Stimulated activated naive CD4-positive, alpha-beta T cell treated with Interleukin-2 at 50 U/mL for 16 hours (primary cell): ENCODE measurements at places on chromosomes 6 and 20.

DNA sequence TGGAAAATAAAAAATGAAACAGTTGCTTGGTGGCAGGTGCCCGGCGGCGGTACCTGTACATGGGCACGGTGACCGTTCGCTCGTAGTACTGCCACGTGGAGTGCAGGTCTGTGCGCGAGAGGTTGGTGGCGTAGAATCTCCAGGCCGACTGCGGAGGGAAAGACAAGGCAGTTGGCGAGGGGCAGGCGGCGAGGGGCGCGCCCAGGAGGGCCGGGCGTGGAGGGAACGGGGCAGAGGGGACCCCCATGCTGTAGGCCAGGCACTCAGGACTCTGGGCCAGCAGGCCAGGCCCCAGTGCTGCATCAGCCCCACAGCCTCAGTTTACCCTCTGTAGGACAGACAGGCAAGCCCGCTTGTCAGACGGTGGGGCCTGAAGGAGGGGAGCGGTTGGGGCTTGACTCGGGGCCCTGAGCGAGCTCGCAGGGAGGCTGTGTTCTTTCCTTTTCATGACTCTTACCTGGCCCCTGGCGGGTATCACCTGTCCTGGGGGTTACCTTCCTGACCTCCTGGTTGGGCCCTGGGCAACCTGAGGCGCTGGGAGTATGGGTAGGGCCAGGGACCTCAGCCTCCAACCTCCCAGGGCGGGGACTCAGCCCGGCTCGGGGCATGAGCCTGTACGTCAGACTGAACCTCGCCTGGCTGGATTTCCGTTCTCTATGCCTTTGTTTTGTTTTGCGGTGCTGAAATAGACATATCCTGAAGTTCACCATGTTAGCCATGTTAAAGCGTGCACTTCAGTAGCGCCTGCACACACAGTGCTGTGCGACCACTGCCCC, 38.5 kb downstream of the KCNQ2 start:
- no peak for DNase-seq

DNA sequence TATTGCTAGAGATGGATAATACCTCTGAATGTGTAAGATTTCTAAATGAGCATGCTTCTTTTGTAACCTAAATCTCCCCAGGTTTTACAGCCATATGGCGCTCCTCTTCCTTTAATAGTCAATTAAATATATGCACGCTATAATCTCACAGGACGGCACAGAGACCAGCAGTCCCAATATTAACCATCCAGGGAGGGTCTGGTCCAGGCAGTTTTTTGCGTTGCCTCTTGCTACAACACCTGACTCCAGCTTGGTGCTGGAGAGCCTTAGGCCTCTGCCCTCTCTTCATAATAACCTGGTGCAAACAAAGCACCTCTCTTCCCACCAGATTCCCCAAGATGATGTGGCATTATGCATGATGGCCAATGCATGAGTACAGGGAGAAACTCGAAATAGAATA, 183.4 kb downstream of the LY86 start:
- no peak for DNase-seq

DNA sequence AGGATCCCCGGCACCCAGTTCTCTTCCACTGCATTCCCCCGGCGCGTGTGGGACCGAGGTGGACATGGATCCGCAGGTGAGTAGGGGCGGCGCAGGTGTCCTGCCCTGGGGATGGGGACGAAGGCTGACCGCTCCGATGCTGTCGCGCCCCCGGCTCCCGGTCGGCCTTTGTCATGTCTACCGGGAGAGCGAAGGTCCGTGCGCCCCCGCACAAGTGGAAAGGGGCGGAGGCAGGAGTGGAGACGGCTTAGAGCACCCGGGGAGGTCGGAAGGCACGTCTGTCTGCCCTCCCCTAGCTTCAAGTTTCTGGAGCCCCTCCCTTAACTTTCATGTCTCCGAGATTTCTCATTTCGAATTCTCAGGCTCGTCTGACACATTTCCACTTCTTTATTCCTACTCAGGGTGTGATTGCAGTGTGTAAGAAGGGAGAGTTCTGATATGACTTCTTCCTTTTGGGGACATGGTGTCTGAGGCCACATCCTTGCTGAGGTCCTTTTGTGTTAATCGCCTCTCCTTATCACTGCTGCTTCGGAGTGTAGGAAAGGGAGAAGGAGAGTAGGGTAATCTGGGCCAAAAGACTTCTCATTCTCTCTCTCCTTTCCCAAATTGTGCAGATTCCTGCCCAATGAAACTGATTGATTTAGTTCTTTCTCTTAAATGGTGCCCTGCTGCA, 435 bp downstream of the KIFC1 start:
- DNase-seq, result no peak

- DNase-seq, result no peak
These were observed 591.4 kb downstream of the RNF144B start for GRCh38 chr6:18978337-18979128.

DNA sequence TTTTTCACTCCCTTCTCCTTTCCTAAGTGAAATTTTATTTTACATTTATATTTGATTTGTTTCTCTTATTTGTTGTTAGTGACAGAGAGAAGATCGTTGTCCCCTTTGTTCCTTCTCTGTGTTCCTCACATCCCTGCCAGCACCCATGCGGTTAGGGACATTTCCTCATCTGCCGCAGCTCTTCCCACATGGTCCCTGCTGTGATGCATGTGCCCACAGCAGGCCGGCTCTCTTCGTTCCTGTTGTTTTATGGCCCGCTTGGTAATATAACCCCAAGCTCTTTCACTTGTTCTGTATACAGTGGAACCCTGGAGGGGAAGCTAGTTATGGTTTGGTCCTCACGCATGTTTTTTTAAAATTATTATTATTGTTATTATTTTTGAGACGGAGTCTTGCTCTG, 23.6 kb downstream of the DTD1 start:
- no peak for DNase-seq

- no peak for DNase-seq
These were observed 383.8 kb downstream of the TFAP2A start for GRCh38 chr6:10030942-10031537.

DNA sequence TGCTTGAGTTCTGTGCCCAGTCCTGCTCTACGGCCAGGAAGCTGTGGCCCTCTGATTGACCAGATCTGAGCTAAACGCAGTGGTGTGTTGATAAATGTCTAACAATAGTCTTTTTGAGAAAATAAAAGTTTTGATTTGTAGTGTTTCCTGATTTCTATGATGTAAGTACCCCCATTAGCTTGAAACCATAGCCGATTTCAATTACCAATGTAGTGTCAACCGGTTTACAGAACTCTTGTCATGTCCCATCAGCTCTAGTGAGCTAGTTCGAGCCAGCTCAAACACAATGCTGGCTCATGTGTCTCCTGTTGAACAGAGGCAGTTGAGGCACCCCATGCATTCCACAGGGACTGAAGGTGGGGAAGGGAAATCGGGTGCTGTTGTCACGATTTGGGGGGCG, 56.7 kb upstream of the ZMYND8 start:
- no peak for DNase-seq

DNA sequence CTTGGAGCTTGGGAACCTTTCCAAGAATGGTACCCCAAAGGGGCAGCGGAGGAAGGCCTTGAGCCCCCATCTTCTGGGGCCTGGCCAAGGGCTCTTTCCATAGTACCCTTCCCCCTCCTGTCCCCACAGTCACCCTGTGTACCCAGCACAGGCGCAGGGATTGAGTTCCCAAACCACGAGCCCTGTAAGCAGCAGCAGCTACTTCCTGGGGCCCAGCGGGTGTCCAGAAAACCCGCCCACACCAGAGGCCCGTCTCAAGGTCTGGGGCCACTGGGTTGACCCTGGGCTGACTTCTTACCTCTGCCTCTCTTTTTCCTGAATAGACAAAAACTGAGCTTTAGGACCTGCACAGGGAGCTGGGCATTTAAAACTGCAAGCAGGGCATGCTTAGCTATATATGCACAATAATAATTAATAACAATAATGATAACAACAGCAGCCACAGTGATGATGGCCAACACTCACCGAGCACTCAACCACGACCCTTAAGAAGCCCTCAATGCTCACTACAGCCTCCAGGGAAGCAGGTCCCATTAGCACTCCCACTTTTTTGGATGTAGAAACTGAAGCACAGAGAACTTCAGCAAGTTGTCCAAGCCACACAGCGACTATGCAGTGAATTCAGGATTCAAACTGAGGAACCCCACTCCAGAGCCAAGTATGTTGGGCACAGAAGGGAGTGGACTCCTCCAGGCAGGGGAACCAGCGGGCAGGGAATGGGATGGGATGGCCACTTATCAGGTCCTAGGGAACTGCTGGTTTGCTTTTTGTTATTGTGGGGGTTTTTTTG, 14.5 kb downstream of the NOL4L start:
- DNase-seq, result no peak

DNA sequence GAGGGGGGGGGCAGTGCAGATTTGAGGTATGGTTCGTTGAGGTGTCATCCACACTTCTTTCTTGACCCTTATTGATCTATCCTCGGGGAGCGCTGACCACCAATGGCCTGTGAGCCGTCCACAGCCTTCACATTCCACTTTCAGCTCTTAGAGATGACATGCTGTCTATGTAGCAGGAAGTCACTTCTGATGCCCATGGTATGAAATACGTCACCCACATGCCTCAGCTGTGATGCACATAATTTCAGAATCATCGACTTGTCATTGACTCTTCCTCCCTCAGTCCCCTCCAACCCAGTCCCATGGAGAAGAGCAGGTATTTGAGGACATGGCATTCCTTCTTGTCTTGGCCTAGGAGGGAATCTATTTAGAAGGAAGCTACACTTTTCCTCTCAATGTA, 4.7 kb upstream of the ADGRF5 start:
- no peak for DNase-seq

GRCh38 chr6:3796719-3797041, 45.2 kb upstream of the PXDC1 start:
- no peak for DNase-seq

DNA sequence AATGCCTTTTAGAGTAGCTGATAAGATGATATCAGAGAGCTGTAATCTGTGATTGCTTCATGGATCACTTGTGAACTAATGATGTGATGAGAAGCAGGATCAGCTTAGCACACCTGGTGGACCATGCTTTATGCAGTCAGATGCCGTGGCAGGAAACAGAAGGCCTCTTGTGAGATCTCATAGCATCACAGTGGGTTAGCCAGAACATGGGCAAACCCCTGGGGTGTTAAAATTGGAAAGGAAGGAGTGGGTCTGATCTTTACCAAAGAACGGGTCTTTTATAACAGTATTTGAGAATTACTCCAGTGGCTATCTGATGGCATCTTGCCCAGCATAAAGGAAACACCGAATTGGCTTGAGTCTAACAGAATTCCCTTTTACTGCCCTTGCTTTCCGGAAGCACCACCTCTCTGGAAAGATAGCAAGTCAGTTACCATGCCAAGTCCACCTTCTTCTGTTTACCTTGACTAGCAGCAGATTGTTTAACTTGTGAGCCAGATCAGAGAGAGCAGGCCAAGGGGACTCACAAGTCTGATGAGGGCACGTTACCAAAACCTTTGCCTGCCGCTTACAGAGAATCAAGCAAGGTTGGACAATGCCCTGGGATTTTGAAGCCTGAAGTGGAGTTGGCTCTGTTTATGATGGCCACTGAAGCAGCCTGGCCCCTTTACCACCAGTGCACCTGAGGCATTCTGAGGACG, 20.9 kb upstream of the SRF start:
- DNase-seq, result no peak

- no peak for DNase-seq
These were observed 411.2 kb upstream of the SULF2 start for GRCh38 chr20:48196486-48196885.

- no peak for DNase-seq
These were observed 6.5 kb downstream of the GTPBP2 start for GRCh38 chr6:43622541-43622940.

GRCh38 chr6:52550014-52550575, 26.8 kb downstream of the TRAM2 start:
- no peak for DNase-seq

DNA sequence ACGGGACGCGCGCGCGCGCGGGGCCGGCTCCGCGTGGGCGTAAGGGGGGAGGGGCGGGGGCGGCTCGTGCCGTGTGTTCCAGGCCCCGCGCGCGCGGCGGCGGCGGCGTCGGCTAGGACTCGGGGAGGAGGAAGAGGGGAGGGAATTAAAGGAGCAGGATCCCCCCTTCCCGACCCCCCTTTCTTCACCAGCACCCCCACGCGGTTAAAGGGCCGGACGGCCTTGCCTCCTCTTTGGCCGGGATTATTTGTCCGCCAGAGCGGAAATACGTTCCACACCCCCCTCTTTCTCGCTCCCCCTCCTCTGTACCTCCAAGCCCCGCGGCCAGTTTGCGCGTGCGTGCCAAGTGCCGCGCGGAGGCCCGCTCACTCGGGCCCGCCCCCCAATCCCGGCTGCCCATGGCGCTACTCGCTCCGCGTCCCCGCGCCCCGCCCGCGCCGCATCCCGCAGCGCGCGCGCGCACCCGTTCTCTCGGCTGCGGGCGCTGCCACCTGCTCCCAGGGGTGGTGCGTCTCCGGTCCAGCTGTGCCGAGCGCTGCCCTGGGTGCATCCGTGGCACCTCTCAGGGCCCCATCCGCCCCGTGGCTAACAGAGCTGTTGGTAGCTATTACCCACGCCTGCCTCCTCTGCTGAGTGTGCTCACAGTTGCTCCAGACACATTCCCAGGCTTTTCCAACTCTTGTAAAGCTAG, at the start of gene ZBTB12:
Gene ZBTB12, minus strand, starts transcription at position 134 of the 691 bp plus-strand sequence. CDS start 781 bp downstream, outside the sequence.
- DNase-seq, result peak; percentile 81

DNA sequence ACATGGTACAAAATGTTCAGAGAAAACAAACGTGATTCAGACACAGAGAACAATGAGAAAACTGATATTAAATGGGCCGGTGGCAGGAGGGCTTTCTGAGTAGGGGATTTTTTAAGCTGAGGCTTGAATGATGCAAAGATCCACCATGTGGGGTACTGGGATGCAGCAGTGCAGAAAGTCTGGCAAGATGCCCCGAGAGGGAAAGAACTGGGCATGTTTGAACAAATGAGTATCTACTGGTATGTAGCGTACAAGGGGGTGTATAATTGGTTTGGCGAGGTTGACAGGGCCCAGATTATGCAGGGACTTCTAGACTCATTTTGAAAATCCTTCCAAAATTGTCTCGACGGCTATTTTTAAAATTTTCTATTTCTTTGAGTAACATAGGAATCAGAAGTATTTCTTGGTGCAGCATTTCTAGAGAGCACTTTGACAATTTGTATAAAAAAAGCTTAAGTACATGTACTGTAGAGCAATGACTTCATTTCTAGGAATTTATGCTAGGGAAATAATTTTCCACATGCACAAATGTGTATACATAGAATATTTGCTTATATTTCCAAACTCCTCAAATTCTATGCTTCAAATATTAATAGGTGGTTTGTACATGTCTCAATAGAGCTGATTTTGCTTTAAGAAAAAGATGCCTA, 119.6 kb upstream of the DOK5 start:
- no peak for DNase-seq

GRCh38 chr20:53707371-53708055, 113.9 kb upstream of the ZNF217 start:
- peak; percentile 17 for DNase-seq

DNA sequence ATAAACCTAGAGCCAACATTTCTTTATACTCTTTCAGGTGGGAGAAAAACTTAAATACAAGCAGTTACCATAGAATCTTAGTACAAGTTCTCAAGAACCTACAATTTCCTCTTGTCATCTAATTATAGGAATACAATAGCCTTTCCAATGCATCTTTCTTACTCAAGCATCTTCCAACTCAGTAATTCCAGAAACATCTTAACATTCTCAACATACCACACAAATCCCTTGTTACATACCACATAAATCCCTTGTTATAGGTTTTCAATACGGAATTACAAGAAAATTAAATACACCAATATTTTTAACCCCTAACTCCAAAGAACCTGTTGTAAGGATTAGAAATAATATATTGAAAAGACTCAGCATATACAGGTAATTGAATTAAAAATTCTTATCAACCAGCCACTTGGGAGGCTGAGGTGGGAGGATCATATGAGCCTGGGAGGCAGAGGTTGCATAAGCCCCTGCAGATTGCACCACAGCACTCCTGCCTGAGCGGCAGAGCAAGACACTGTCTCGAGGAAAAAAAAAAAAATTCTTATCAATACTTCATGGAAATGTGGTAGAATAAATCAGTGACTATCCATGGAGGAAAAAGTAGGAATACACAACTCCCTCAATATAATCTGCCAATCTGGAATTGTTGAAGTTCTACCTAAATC, 127.5 kb upstream of the CCDC28A start:
- DNase-seq, result no peak
